AG10803 (cell line): ENCODE measurements at places on chromosomes 13 and 19.

DNA sequence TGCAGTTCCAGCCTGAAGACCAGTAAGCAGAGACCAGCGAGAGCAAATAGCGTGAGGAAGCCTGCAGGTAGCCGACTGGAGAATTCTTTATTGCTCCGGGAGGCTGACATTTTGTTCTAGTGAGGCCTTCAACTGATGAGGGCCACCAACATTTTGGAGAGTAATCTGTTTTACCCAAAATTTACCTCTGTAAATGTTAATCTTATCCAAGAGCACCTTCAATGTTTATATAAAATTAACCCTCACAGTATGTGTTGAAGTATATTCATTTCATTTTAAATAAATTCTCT is 546.4 kb upstream of the SLITRK5 start:
- no peak for DNase-seq

GRCh38 chr13:30294004-30294403 is 13.3 kb downstream of the KATNAL1 start:
- no peak for DNase-seq

GRCh38 chr13:25541434-25542123 is 169.8 kb downstream of the ATP8A2 start:
- DNase-seq = no peak

DNA sequence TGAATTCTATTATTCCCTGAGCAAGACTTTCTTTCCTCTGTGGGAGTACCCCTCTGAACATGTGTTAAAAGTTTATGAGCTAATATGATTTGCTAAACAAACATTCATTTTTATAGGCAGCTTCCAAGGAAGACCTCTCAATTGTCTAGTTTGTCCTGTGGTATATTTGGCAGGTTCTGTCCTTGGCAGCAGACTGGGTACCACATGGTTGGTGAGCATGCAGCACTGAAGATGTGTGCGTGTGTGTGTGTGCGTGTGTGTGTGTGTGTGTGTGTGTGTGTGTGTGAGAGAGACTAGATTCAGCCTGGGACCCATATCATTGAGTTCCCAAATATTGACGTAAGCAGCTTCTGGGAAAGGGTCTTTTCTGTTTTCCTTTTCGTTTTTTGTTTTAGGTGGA is 24.0 kb downstream of the FGF9 start:
- no peak for DNase-seq

GRCh38 chr19:10149427-10149826 is 29.7 kb upstream of the EIF3G start:
- DNase-seq = no peak

DNA sequence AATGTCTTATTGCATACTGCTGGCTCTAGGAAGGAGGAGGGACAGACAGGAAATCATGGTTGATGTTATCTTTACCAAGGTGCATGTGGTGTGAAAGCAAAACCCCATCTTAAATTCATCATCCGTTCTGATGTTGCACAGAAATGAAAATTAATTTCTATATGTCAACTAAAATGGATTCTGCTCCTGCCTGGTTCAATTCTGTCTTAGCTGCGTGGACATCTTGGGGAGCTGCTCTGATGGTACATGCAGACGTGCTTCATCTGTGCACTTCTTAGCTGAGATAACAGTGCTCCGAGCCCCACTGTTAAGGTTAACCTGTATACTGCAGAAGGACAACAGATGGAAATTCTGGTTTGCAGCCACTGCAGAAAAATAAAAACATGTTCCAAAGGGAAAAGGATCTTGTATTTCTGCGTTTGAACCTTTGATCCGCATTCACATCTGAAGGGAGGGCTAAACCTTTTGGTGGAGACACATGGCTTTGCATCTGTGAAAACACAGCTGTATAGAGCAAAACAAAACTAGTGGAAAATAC is 155.6 kb downstream of the TM9SF2 start:
- no peak for DNase-seq

- DNase-seq = peak; percentile 77
Measured at GRCh38 chr13:98672947-98673613, 79.4 kb downstream of the SLC15A1 start.

DNA sequence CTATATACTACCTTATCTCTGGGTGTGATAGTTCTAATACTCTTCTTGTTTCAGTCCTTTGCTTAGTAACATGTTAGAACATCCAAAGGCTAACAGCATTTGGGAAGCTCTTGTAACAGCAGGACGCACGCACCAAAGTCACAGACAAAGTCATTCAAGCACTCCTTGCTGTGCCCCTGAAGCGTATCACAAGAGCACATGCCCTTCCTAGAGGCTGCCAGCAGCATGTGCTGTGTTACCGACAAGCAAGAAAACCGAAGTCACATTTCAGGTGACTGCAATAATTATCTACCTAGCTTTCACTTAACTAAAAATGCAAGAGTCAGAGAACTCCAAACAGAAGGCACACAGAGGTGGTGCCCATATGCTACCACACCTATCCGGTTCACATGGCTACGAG is 194.1 kb downstream of the KLF12 start:
- DNase-seq = no peak

DNA sequence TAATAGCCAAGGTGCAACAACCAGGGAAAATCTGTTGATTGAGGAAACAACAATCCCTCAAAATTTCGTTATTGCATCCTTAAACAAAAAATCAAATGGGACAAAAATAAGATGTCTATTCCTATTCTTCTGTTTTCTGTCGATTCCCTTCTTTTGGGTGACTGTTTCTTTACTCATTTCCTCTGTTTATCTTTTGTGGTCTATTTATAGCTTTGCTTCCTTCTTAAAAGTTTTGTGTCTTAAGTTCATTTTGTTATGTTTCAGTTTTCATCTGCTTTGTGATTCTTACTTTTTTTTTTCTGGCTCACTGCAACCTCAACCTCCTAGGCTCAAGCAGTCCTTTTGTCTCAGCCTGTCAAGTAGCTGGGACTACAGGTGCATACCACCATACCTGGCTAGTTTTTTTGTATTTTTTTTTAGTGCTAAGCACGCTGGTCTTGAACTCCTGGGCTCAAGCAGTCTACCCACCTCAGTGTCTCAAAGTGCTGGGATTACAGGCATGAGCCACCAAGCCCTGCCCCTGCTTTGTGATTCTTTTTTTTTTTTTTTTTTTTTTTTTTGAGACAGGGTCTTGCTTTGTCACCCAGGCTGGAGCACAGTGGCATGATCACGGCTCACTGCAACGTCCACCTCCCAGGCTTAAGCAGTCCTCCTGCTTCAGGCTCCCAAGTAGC is 10.4 kb downstream of the ZNF146 start:
- peak; percentile 47 for DNase-seq

DNA sequence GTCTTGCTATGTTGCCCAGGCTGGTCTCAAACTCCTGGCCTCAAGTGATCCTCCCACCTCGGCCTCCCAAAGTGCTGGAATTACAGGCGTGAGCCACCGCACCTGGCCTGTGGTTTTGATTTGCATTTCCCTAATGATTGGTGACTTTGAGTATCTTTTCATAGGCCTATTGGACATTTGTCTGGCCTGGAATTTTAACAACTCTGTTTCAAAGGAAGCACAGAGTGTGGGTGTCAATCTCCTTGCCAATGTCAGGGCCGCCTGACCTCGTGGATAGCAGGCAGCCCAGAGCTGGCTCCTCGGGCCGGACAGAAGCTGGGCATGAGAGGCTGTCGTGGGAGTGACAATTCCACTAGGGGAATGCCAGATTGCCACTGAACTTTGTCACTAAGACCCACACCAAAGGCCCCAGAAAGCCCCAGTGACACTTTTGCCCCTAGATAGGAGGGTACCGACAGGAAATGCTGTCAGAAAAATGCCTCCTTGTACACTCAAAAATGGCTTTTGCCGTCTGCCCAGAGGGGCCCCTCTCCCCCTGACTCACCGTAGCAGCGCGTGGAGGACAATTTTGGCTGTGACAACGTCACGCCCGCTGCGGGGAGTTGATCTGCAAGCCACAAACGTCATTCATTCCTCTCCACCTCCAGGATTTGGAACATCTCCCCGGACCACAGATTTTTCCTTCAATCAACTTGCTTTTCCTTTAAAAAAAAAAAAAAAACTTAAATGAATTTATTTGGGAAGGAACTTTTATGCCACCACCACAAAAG is 11.7 kb upstream of the ADGRE5 start:
- DNase-seq = peak; percentile 67

GRCh38 chr19:19053508-19054314 is 10.1 kb upstream of the SLC25A42 start:
- DNase-seq = peak; percentile 47

DNA sequence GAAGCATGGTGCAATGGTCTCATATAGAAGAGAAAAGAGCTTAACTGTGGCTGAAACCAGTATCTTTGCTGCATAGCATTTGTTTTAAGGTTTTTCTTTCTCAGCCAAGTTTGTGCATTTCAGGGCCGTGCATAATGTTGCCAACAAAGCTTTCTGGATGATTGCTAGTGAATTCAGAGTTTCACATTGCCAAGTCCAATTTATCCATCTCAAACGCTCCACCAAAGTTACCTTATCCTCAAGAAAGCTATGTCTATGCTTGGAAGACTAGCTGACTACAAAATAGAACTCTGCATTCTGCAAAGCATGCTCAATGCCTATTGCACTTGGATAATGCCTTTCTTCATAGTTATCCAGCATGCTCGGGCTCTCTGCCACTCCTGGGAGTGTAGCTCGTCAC is 535.8 kb upstream of the SGCG start:
- no peak for DNase-seq

DNA sequence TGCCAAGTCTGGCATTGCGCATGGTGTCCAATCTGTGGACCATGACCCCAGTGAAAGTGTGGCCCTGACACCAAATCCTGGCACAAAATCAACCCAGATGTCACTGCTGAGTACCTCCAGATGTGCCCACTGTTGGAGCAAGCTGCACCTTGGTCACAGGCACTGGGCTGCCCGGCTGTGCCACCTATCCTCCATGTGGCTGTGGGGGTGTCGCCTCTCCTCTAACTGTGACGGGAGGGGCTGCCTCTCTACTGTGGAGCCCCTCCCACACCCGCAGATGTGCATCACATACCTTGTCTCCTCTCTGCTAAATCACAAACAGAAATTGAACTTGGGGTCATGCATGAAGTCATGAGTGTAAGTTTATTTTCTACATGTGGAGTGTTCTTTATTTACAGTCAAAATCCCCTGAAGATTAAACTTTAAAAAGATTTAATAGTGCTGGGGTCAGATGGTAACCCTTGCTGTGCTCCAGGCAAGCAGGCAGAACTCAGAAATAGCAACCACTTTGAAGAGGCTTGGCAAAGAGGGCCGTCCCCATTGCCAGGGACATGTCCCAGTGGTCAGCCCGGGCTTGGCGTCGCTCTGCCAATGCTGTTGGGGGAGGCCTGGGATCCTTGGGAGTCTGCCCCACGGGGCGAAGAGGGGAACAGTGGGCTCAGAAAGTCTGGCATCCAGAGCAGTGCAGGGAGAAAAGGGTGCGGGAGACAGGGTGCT is 46.4 kb upstream of the ZNF536 start:
- no peak for DNase-seq

DNA sequence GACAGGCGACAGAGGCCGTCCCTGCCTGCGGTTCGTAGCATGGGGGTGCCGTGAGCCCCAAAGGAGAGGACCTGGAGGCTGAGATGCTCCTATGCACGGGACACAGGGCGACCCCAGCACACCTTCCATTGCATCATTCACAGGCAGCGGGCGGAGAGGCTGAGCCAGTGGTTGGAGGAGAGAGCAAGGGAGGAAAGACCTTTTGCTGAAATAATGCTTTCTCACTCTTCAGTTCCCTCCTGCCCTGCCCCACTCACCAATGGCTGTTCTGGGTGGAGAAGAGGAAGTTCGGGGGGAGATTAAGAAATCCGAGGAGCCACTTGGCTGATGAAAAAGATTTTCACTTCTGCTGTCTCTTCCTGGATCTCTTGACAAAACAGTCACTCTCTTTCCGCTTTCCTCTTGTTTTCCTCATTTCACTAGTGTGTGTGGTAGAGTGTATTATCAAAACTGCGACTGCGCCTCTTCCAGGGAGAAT is at the start of gene NLRP12:
Gene NLRP12, minus strand, starts transcription at position 181 of the 478 bp plus-strand sequence. Its CDS starts 140 bp downstream, at position 41.
- no peak for DNase-seq
